ENCODE measurements at places on chromosomes 5 and 9. TPM values are rescaled to one million over a fixed set of nuclear protein-coding genes. Genes with fewer than 3 reads are reported as not detected.
A peak's percentile ranks its signal among the peaks of the same experiment; 100 is the strongest.

The CNOT6 gene
- 25.0 TPM for total RNA-seq

DNA sequence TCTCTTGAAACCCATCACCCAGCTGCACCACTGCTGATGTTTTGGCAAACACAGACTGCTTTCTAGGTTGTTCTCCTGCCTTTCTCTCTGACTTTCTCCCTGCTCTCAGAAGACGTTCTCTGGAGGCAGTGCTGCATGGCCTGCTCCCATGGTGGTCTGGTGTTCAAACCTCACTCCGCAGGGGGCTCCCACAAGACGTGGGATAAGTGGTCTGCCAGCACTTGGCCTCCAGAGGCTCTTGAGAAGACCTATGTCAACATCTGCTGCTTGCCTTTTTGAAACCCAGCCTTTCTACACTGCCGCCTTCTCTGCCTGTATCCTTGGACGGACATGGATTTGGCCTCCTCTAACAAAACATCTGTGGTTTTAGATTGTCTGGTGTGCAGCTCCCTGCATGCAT lies 16.6 kb downstream of the USP20 start:
- no peak for DNase-seq

GRCh38 chr5:156407251-156407650 lies 80.3 kb downstream of the SGCD start:
- DNase-seq: peak; percentile 56

- DNase-seq: peak; percentile 68
Measured at GRCh38 chr5:115458003-115458409, 86.6 kb downstream of the FEM1C start.

- no peak for DNase-seq
Measured at GRCh38 chr9:99128133-99128406, 23.2 kb downstream of the TGFBR1 start.

DNA sequence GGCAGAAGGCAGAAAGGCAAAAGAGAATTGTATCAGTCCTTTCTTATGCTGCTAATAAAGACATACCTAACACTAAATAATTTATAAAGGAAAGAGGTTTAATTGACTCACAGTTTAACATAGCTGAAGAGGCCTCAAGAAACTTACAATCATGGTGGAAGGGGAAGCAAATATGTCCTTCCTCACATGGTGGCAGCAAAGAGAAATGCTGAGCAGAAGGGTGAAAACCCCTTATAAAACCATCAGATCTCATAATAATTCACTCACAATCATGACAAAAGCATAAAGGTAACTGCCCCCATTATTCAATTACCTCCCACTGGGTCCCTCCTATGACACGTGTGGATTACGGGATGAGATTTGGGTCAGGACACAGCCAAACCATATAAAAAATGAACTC lies 312.5 kb upstream of the PTGER4 start:
- no peak for DNase-seq

GRCh38 chr9:69582544-69583297 lies 89.5 kb downstream of the APBA1 start:
- no peak for DNase-seq

The C5orf58 gene
- total RNA-seq: not detected

The STK32A gene
- 5.0 TPM for total RNA-seq

The COL15A1 gene
- total RNA-seq: 122 TPM

The ZBTB6 gene
- 23.5 TPM for total RNA-seq

The ECM2 gene
- total RNA-seq: 77.1 TPM

The IRX4 gene
- total RNA-seq: 6.0 TPM

- no peak for DNase-seq
Measured at GRCh38 chr5:62115014-62115413, 191.0 kb upstream of the KIF2A start.

The ANKRD31 gene
- total RNA-seq: 0.30 TPM

GRCh38 chr5:68116868-68117411 lies 98.6 kb upstream of the PIK3R1 start:
- no peak for DNase-seq

GRCh38 chr5:116487045-116487444 lies 87.6 kb downstream of the SEMA6A start:
- no peak for DNase-seq

DNA sequence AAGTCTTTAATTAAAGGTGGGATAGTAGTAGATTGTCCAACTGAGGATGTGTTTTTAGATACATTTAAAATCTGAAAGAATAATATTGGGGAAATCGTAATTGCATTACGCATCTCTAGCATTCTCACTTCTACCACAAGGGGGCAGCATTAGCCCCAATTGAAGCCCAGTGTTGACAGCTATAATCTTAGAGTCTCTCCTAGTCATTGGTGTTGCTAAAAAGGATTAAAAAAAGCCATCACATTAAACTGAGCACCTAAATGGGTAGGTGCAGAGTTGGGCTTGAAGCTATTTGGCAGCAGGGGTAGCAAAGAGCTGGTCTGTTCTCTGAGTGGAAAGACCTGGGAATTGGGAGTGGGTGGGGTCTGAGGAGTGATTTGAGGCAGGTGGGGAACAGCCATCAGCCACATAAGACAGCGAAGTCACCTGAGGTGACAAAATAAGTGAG lies 177.2 kb downstream of the OSTF1 start:
- DNase-seq: peak; percentile 31

GRCh38 chr5:164345853-164346252 lies 840.4 kb downstream of the MAT2B start:
- DNase-seq: no peak

DNA sequence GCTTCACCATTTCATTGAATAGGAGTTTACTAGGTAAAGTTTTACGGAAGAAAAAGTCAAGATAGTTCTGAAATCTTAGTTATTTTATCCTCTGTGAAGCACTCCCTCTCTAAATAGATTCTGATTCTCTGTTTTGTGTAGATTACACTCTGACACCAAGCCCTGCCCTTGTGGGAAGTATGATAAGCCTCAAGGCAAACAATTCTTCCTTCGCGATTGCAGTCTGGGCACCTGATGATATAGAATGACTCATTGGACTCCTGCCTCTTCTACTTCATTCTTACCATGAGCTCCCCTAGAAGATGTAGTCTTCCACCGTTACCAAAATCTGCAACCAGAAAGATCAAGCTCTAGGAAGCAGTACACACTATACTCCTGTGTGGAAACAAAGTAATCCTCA lies 626.9 kb upstream of the PTGER4 start:
- no peak for DNase-seq

DNA sequence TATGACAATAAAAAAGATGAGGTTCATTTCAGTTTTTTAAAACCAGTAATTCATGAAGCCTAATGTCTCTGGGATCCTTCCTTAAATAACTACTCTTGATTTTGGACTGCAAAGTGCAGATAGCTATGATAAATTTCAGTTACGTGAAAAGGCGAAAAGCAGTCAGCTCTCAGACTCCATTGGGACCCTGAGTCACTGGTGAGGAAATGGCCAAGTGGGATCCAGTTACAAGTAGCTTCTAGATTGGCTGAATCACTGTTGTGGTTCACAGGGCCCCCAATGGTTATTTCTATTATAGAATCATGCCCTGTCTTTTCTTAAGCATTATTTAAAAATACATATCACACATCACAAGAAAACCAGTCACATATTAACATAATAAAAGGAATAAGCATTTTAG lies 31.1 kb upstream of the PPP3R2 start:
- no peak for DNase-seq

GRCh38 chr5:172529896-172530295 lies 75.6 kb upstream of the SH3PXD2B start:
- DNase-seq: no peak

- no peak for DNase-seq
Measured at GRCh38 chr5:127228540-127229184, 61.9 kb upstream of the MEGF10 start.

DNA sequence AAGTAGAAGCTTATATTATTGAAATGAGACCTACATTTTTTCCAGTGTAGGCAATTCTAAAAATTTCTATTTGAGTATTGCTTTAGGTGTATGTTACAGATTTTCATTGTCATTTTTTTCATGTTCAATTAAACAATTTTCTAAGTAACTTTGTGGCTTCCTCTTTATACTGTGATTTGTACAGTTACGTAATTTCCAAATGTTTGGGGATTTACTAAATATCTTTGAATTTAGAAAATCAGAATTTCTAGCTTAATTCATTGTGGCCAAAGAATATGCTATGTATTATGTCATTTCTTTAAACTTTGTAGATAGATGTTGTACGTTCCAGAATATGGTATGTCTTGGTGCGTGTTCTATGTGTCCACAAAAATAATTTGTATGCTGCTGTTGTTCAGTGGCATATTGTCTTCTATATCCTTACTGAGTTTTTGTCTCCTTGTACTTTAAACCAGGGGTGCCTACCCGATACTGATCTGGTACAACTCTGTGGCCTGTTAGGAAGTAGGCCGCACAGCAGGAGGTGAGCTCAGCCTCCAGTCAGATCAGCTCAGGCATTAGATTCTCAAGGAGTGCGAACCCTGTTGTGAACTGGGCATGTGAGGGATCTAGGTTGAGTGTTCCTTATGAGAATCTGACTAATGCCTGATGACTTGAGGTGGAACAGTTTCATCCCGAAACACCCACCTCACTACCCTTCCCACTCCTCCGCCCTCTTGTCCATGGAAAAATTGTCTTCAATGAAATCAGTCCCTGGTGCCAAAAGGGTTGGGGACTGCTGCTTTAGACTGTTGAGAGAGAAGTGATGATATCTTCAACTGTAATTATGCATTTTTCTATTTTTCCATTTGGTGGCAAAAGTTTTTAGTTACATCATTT lies 63.5 kb downstream of the UBE2R2 start:
- DNase-seq: no peak

GRCh38 chr5:141478321-141478945 lies 2.7 kb downstream of the PCDHGC3 start:
- no peak for DNase-seq

The TICAM2 gene
- total RNA-seq: 2.2 TPM

The ADAMTSL1 gene
- 37.1 TPM for total RNA-seq

- DNase-seq: no peak
Measured at GRCh38 chr5:79774171-79774854, 84.7 kb downstream of the CMYA5 start.

Data from skin of body (tissue), 3 donors.